Suppressor macrophage treated with lipopolysaccharide for 4 hours (primary cell): ENCODE measurements at places on chromosomes 3 and 15.

- no peak for DNase-seq
Measured at GRCh38 chr15:85419161-85419560, 38.8 kb downstream of the AKAP13 start.

- DNase-seq, result no peak
Measured at GRCh38 chr3:127159543-127159942, 33.4 kb upstream of the PRR23E start.

DNA sequence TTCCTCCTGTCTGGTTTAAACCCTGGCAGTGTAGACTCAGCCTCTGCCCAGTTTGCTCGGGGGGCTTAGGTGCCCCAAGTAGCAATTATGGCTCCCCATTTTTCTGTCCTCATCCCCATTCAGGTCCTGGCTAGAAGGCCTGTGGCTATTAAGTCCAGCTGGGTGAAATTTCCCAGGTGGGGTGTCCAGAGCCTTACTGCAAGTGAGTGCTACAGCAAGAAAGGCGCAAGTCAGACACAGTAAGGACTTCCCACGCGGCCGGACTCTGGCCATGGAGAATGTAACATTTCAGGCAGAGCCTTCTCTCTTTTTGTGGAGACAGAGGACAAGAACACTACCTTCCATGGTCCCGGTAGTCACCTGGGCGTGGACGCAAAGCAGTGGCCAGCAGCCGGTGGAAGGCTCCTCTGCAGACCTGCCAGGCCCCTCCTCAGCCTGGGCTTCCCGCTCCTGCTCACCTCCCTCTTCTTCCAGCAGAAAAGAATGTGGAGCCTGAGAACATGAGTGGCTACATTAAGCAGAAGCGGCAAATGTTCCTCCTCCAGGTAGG lies 23.3 kb downstream of the CFAP100 start:
- no peak for DNase-seq

GRCh38 chr15:22942877-22943276 lies 37.3 kb downstream of the CYFIP1 start:
- DNase-seq, result no peak

- peak; percentile 3 for DNase-seq
Measured at GRCh38 chr3:25872200-25872877, 82.4 kb downstream of the OXSM start.

DNA sequence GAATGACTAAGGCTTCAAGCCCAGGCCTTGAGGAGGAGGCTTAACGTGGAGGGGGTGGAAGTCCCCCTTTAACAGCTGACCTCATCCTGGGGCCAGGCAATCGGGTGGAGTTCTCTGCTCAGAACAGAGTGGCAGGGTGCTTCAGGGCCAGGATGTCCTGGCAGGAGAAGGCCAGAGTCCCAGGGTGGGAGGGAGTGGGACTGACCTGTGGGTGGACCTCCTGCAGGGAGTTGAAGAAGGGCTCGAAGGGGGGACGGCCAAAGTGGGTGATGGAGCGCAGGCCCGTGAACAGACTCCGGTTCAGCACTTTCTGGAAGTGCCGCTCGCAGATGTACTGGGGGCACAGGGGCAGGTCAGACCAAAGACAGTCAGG lies 19.6 kb downstream of the DUOX2 start:
- DNase-seq, result no peak

GRCh38 chr3:179190581-179190980 lies 42.4 kb downstream of the PIK3CA start:
- no peak for DNase-seq

GRCh38 chr3:11778248-11778647 lies 68.4 kb downstream of the TAMM41 start:
- no peak for DNase-seq

GRCh38 chr3:99620976-99621375 lies 17.4 kb upstream of the COL8A1 start:
- no peak for DNase-seq

DNA sequence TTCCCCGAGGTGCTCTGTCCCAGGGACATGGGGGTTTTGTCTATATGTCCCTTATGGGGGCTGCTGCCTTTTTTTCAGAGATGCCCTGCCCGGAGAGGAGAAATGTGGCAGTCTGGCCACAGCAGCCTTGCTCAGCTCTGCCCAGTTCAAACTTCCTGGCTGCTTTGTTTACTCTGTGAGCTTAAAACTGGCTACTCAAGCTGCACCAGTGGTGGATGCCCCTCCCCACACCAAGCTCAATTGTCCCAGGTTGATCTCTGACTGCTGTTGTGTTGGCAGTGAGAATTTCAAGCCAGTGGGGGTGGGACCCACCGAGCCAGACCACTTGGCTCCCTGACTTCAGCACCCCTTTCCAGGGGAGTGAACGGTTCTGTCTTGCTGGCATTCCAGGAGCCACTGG lies 188.9 kb downstream of the STXBP5L start:
- no peak for DNase-seq

DNA sequence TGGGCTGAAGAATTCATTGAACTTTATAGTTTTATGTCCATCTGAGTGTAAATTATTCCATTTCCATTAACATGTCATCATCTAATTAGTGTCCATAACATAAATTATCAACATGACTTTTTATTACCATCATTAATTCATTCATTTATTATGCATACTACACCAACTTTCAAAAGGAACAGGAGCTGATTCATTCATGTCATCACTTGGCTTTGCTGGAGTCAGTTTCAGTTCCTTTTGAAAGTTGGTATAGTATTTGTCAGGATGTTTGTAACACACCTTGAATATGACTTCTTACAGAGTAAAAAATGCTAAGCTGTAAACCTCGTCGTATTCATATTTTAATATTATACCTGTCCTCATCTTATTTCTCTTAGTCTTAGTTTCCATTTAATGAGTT lies 298.0 kb upstream of the RBMS3 start:
- no peak for DNase-seq

- DNase-seq, result peak; percentile 88
Measured at GRCh38 chr3:153284282-153284938, 122.4 kb downstream of the RAP2B start.
